ENCODE measurements at places on chromosomes 5 and 9.

- peak; percentile 57 for DNase-seq
Measured at GRCh38 chr9:137589441-137590122, 730 bp downstream of the ZMYND19 start.

- DNase-seq: no peak
Measured at GRCh38 chr9:121333950-121334773, 35.9 kb downstream of the STOM start.

DNA sequence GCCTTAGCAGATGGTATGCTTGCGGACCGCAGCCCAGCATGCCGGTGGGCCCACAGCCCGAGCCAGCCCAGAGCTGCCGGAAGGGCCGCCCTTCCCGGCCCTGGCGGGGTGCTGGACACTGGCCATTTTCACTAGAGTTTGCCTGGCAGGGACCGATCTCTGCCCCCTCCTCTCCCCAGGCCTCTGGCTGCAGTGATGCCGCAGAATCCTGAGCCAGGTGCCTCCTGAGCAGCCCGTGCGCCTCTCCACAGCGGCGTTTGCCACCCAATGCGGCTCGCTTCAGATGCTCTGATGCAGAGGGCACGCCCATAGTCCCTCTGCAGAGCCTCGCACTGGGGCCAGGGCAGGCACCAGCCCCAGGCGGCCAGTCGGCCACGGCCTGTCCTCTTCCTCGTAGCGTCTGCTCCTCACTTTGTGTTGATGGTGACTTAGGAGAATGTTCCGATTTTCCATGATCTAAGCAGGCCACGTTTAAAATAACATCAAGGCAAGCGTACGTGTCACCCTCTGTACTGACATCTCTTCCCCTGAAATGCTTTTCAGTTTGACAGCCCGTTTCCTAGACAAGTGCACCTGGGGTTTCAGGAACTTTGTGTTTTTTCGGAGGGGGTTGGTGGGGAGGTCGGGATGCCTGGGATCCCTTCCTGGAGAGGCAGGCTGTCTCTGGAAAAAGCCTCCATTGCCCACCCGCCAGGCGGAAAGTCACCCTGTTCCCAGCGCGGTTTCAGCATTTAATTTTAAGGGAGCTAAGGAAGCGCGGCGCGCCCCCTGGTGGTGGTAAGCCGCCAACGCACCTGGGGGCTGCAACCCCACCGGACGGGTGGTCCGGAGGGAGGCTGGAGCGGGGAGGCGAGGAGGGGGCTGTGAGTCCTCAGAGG, 29.8 kb upstream of the HMCN2 start:
- DNase-seq: peak; percentile 85

GRCh38 chr9:34403554-34404380, 27.1 kb upstream of the MYORG start:
- DNase-seq: peak; percentile 81

GRCh38 chr9:115121181-115121580, 3.2 kb upstream of the TNC start:
- DNase-seq: peak; percentile 91

GRCh38 chr5:126192226-126192625, 231.0 kb upstream of the GRAMD2B start:
- peak; percentile 9 for DNase-seq

DNA sequence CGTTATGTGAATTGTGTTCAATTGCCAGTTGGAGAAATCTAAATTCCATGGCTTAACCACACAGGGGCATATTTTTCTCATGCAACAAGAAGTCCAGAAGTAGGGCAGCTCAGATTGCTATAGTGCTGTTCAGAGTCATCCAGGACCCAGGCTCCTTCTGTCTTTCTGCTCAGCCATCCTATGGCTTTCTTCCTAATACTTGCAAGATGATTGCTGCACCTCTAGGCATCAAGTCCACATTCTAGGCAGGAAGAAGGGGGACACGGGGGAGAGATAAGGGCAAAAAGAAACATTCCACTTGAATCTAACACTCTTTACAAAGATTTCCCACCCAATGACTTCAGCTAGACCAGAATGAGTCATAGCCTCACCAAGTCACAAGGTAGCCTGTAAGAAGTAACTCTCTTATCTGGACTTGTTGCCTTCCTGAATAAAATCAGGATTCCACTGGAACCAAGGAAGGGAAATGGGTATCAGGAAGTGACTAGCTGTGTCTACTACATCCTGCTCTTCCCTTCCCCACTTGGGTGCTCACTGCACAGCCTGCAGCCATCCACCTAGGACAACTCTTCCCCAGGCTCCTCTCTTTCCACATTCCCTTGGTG, 5.3 kb downstream of the ERAP2 start:
- peak; percentile 83 for DNase-seq

- no peak for DNase-seq
Measured at GRCh38 chr5:120609570-120609969, 145.5 kb downstream of the PRR16 start.

DNA sequence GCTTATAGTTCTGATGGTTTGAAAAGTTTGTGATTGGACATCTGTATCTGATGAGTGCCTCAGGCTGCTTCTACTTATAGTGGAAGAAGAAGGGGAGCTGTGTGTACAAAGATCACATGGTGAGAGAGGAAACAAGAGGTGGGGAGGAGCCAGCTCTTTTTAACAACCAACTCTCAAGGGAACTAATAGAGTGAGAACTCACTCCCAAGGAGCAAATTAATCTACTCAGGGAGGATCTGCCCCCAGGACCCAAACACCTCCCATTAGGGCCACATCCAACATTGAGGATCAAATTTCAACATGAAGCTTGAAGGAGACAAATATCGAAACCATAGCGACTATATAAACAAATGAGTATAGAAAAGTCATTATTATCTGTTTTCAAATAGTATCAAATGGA, 64.7 kb upstream of the PRLR start:
- DNase-seq: no peak

GRCh38 chr5:95725937-95726810, 5.0 kb upstream of the RHOBTB3 start:
- no peak for DNase-seq

GRCh38 chr9:91558879-91559278, 135.2 kb upstream of the NFIL3 start:
- DNase-seq: no peak

DNA sequence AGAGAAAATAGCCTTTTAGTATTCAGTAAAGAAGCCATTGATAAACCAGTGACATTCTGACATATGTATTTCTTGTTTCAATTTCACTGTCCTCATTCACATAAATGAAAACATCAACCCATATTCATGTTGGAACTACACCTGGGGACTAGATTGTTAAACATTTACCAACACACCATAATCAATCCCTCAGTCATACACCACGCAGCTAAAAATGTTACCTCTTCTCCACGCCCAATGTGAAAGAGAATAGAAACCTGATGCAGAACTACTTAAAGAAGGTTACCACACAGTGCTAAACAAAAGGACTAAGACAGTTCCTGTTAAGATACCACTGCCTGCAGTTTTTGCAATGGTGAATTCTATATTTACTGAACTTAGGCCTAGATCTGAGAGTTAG, 518.9 kb downstream of the PRELID2 start:
- no peak for DNase-seq

DNA sequence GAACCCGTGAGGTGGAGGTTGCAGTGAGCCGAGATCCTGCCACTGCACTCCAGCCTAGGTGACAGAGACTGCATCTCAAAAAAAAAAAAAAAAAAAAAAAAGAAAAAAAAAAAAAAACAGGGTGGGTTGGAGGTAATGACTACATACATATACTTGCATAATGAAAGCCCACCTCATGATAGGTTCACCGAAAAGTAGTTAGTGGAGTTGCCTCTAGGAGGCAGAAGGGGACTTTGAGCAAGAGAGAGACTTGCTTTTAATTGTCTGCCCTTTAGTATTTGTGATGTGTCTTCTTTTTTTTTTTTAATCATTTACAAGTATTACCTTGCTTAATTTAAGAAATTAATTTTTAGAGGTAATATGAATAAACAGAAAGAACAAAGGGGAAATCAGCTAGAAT, 99.8 kb downstream of the PPARGC1B start:
- DNase-seq: no peak

- peak; percentile 92 for DNase-seq
Measured at GRCh38 chr5:180802325-180803180, at the start of gene MGAT1. Gene MGAT1 (minus strand): TSS chr5:180802806. CDS start chr5:180792971, 9,835 bp downstream.

- DNase-seq: no peak
Measured at GRCh38 chr5:1546556-1546955, 22.8 kb upstream of the LPCAT1 start.

DNA sequence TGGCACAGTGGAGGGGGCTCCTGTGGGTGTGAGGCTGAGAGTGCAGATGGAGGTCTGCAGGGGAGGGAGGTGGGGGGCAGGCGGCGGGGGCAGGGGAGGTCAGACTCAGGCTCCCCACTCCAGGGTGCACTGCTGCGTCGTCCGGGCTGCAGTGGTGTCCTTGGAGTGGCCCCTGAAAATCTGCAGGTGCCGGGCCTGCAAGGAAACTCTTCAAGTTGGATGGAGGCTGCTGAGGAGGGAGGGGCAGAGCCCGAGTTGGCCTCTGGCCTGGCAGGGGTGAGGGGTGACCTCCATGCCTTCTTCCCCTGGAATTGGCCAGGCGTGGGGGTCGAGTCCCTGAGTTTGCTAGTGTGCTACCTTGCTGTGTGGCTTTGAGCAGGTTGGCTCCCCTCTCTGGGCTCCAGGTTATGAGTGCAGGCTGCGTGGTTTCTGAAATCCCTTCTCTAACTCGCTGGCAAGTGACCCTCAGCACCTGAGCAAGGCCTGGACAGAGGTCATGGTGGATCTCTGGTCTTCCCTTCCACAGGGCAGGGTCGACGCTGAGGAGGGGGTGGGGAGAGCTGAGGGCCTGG, 888 bp downstream of the ADAMTSL2 start:
- no peak for DNase-seq

DNA sequence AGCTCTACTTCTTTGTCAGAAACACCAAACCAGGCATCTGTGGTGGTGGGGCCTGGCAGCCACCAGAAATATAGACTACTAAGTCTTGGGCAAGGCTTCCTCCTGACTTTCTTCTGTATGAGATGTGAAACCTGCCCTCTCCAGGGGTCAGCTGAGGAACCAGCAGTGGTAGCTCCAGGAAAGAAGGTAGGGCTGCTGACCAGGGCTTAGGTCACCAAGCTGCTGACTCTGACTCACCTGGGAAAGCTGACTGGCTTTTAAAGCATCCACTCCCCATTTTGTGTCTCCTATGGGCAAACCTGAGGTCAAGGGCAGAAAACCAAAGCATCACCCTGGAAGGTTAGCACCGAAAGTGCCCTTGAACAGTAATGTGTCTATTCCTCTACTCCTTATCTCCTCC, 10.4 kb upstream of the SH3TC2 start:
- DNase-seq: no peak

DNA sequence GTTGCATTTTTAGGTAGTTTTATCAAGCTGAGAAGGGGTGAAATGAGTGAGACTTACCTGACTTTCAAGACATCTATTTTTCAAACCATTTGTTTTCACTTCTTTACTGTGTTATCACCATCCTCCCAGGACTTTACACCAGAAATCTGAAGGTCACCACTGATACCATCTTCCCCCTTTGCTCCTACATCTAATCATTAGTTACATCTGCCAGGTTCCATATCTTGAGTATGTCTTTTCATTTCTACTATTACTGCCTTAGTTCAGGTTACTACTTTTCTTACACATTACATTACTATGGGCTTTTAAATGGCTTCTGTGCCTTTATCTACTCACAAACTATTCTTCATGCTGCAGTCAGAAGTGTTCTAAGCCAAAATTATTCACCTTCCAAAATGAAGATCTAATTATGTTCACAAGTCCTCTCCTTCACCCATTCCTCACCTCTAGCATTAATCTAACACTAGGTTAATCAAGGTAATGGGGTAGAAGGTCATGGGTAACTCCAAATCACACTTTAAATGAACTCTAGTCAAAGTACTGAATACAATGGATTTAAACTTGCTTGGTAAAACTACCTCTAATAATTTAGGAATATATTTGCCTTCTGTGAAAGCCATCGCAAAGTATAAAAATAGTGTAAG, 2.1 kb upstream of the HSDL2 start:
- DNase-seq: no peak

DNA sequence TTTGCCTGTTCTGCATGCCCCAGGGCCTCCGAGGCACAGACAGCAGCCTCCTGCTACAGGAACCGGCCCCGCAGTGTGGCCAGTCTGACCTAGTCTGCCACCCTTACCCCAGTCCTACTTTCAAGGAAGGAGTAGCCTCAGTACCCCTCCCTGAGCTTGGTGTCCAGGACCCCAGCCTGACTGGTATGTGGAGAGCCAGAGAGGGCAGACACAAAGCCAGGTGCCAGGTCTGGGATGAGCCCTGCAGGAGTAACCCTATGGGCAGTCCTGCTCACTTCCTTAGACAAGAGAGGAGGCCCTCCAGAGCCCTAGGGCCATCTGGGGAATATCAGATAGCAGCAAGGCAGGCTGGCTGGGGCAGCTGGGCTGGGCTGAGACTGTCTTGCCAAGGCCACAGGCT, 67.8 kb downstream of the NRG2 start:
- no peak for DNase-seq

- DNase-seq: no peak
Measured at GRCh38 chr5:39484673-39485072, 59.9 kb upstream of the DAB2 start.

GRCh38 chr5:170819824-170820223, 36.3 kb downstream of the GABRP start:
- DNase-seq: peak; percentile 7

- DNase-seq: peak; percentile 6
Measured at GRCh38 chr5:59264639-59265245, 628.8 kb downstream of the PDE4D start.

GRCh38 chr5:133663397-133664054, 51.2 kb upstream of the FSTL4 start:
- no peak for DNase-seq

GRCh38 chr9:127993721-127994120, 12.9 kb upstream of the EEIG1 start:
- no peak for DNase-seq

GRCh38 chr9:100913257-100913656, 115.3 kb upstream of the PLPPR1 start:
- no peak for DNase-seq

DNA sequence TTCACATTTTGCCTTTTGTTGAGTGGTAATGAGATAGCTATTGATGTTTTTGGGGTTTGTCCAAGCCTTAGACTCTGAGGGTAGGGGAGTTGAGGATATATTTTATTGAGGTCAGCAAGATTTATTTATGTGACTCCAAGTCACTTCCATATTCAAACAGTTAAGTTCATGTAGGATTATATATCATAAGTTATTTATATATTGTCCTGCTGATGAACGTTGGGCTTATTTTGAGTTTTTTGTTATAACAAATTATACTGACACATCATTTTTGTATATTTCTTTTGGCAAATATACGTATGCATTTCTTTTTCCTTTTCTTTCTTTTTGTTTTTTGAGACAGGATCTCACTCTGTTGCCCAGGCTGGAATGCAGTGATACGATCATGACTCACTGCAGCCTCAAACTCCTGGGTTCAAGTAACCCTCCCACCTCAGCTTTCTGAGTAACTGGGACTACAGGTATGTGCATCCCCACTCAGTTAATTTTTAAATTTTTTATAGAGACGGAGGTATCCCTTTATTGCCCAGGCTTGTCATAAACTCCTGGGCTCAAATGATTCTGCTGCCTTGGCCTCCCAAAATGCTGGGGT, 23.5 kb upstream of the IL12B start:
- DNase-seq: no peak
